ENCODE measurements at places on chromosomes 11 and 22.

- peak; percentile 49 for DNase-seq
Measured at GRCh38 chr11:27055065-27055682, 14.6 kb downstream of the BBOX1 start.

- DNase-seq: no peak
Measured at GRCh38 chr11:123775289-123775688, 21.0 kb upstream of the OR6X1 start.

DNA sequence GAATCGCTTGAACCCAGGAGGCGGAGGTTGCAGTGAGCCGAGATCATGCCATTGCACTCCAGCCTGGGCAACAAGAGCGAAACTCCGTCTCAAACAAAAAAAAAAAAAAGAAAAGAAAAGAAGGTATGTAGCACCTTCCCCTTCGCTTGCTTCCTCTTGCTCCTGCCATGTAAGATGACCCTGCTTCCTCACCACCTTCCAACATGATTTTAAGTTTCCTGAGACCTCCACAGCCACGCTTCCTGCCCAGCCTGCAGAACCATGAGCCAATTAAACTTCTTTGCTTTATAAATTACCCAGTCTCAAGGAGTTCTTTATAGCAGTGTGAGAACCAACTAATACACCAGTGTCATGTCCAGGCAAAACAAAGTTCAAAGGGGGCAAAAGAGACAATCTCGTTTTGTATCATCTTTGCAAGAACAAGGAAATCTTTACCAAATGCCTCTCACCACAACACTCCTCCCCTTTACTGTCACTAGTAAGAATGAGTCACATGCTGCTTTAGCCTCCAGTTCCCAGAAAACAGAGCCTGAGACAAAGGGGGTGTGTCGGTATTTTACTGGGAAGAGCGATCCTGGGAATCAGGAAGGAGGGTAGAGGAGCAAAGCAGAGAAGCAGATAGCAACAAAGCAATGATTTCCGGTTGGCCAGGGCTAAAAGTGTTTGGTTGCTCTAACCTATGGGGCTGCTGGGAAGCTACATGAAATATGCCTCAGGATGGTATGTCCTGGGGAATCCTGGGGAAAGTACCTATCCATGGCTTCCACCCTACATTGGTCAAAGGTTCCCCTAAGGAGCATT lies 10.5 kb upstream of the MCHR1 start:
- peak; percentile 96 for DNase-seq

DNA sequence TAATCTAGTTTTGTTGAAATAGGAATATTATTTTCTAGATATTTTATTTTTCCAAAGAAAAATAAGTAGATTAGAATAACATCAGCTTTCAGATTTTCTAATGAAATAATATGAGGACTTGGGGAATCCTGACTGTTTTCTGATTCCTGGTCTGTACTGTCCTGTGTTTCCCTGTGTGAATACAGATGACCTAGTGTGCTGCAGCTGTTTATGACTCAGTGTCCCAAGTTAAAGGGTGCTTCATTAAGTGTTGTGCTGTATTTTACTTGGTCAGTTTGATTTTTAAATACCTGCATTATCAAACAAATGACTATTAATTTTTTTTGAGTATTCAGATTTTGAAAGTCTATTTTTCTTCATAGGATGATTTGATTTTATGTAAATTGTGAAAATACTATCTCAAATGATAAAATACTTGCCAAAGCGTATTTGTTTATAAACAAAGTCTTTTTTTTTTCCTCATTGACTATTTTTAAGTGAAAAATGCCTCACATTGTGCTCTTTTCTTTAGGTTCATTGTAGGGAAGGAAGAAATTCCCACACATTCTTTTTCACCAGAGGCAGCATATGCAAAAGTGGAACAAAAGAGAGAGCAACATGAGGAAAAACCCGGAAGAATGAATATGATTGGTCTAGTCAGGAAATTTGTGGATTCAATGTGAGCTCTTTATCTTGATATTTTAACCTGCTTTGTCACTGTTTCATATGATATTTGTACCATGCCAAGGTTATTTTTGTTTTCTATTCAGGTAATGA lies 264.2 kb downstream of the TMEM135 start:
- no peak for DNase-seq

GRCh38 chr11:128625746-128626145 lies 38.4 kb upstream of the ETS1 start:
- no peak for DNase-seq

GRCh38 chr11:6531267-6531752 lies 34.2 kb downstream of the DNHD1 start:
- peak; percentile 70 for DNase-seq

GRCh38 chr22:37493979-37494378 lies 7.8 kb upstream of the MFNG start:
- DNase-seq: no peak

- DNase-seq: peak; percentile 51
Measured at GRCh38 chr11:15327786-15328231, 213.1 kb downstream of the INSC start.

DNA sequence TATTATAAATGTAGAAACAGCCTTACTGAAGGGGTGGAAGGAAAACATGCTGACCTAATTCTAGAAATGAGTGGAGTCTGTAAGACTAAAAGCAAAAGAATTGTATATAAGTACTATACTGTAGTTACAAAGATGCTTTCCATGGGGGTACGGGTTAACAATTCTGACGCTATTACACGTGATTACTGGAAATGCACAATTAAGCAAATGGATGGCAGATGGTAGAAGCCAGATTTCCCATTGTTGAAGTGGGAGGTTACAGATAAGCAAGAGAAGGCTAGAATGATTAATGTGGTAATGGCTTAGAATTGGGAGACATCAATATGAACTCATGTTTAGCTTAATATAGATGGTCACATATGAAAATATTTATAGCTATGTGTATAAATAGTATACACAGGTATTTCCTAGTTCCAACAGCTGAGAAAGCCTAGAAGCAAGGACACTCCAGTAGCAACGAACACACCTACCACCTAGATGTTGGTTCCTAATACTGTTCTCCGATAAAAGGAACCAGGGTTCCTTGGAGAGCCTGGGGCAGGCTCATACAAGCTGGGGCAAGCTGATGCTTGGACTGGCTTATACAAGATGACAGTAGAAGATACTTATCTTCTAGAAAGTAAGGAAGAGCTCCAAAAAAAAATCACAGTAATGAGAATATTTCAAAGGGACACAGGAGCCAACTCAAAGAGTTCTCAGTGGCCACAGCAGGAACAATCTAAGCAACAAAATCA lies 13.5 kb downstream of the SMC1B start:
- no peak for DNase-seq

GRCh38 chr11:11718511-11718910 lies 96.7 kb upstream of the GALNT18 start:
- DNase-seq: no peak

DNA sequence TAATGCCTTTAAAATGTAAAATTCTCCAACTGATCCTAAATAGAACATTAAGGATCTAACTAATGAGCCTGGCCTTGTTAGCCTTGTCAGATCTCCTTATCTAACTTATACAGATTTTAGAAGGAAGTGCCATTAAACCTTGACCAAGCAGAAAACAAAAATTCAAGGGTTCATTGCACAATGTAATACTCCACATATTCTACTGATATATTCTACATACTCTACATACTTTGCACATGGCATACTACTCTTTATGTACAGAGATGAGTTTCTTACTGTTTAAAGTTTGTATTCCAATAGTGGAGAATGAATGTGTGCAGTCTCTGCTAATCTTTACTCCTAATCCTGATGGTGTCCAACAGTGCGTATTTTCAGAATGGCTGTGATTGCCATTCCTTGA lies 297.2 kb downstream of the LUZP2 start:
- DNase-seq: peak; percentile 12

DNA sequence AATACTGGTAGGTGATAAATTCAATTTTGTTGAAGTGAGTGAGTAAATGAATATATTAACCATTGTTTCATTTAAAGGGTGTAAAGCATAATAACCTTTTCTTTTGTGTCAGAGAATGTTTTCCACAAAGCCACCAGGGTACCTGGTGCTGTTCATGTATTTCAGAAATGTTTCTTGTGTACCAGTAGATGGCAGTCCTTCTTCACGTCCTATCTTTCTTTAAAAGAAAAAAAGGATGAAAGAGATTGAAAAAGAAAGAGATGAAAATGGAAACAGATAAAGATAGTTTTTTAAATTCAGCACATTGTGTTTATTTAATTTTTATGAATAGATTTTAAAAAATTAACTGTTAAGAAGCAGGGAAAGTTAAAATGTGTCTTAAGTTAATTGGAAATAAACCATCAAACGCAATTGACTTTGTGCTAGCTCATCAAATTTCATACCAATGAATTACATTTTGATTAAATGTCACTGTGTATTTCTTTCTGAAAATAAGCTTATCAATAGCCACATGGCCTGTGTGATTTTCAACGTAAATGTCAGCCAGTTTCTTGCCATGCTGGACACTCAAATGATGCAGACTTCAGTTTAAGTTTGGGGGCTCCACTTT lies 65.5 kb upstream of the CHORDC1 start:
- DNase-seq: peak; percentile 17

DNA sequence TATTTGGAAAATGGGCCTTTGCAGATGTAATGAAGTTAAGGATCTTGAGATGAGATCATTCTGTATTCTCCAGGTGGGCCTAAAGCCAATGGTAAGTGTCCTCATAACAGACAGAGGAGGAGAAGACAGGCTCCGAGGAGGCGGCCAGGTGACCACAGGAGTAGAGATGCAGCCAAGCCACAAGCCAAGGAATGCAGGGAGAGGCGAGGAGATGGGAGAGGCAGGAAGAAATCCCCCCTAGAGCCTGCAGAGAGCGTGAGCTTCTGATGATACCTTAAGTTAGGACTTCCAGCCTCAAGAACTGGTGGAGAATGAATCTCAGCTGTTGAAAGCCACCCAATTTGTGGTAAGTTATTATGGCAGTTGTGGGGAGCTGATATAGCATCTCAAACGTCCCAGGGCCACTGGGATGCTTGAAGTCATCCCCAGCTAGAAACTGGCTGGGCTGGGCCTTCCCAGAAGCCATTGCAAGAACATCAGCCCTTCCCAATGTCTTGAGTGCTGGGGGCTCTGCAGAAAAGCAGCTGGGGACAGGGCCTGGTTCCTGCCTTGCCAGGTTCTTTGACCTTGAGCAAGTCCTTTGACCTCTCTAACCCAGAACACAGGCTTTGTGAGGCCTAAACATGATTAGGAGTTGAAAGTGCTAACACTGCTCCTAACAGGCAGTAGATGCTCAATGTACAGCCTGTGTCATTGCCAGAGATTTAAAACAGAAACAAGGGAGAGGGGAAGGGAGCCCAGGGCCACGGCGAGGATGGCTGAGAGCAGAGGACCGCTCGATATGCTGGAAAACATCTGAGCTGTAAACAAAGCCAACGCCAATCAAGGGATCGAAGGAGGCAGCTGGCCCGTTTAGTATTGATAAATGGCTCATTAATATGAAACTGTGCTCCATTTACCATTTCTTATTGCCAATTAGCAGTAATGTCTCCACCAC lies 632.3 kb downstream of the TBC1D22A start:
- DNase-seq: no peak

GRCh38 chr11:117759305-117759704 lies 37.7 kb downstream of the DSCAML1 start:
- DNase-seq: no peak

DNA sequence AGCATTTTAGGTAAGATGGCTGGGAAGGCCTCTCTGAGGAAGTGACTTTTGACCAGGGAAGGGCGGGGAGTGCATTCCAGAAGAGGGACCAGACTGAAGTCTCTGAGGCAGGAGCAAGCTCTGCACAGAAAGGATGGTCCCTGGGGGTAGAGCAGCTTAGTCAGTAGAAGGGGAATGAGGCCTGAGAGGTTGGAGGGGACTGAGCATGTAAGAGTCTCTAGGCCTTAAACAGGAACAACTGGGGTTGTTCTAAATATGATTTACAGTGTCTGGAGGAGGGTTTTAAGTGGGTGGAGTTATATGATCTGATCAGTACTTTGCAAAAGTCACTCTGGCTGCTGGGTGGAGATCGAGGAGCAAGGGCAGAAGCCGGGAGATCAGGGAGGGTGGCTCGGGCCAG lies 31.7 kb upstream of the TEF start:
- no peak for DNase-seq

DNA sequence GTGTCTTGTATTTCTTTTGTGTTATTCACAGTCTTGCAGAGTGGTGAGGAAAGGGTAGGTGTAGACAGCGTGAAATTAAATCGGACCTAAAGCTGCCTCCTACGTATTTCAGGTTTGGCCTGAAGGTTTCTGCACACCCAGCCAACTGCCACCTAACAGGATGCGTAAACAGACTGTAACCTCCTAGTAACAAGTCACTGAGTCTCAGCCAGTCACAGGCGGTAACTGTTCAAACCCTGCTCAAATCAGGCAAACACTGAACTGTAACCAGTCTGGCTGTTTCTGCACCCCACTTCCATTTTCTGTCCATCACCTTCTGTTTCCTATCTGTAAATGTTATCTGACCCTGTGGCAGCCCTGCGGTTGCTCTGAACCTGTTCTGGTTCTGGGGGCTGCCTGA lies 87.1 kb downstream of the ADAMTS15 start:
- DNase-seq: no peak

- DNase-seq: peak; percentile 97
Measured at GRCh38 chr22:39292561-39293074, 26.8 kb downstream of the RPL3 start.

- no peak for DNase-seq
Measured at GRCh38 chr11:93614173-93614722, 47.2 kb upstream of the CEP295 start.

DNA sequence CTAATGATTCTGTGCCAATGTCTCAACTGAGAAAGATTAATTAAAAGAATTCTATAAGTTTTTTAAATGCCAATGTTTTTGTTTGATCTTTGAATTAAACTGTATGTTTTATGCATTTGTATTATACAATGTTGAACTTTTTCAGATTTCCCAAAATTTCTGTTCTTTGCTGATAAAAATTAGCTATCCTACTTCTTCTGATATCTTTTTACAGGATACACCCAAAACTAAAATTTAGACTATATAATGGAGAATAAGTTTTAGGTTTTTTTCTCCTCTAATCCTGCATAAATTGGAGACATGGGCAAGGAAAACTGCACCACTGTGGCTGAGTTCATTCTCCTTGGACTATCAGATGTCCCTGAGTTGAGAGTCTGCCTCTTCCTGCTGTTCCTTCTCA lies at the start of gene OR5L2:
TSS of gene OR5L2 (plus strand) at position 301 of the 400 bp plus-strand sequence. CDS start at position 301, 0 bp downstream.
- no peak for DNase-seq

DNA sequence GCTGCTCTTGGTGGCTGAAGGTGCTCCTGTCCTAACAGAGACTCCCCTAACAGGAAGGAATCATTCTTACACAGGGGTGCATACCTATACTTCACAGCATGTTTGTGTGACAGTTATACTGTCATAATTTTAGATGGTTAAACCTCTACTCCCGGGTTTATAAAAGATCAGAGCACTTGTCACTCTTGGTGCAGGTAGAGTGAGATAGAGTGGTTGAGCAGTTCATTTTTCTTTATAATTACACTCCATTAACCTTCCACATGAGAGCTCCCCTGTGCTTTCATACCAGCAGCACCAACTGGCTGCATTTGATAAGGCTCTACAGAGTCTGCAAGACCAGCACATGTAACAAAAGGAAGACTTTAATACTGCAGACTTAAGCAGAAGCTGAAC lies 72.9 kb downstream of the LARGE2 start:
- DNase-seq: no peak

DNA sequence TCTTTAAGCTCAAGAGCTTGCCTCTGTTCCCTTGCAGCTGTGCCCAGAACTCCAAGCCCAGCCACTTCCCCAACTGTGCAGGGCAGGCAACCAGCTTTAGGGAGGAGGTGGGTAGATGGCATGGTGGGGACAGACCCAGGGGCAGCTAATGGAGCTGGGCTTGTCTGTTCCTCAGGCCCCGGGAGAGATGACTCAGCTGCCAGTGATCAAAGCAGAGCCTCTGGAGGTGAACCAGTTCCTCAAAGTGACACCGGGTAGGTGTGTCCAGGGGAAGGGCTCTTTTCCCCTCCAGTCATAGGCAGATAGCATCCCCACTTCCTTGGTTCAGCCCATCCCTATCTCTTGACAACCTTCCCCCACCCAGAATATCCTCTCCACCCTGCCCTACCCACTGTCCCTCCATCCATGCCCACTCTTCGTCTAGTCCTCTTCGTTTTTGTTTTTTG lies 32.4 kb downstream of the CREB3L1 start:
- no peak for DNase-seq
